ENCODE measurements at places on chromosomes 5 and 9.

DNA sequence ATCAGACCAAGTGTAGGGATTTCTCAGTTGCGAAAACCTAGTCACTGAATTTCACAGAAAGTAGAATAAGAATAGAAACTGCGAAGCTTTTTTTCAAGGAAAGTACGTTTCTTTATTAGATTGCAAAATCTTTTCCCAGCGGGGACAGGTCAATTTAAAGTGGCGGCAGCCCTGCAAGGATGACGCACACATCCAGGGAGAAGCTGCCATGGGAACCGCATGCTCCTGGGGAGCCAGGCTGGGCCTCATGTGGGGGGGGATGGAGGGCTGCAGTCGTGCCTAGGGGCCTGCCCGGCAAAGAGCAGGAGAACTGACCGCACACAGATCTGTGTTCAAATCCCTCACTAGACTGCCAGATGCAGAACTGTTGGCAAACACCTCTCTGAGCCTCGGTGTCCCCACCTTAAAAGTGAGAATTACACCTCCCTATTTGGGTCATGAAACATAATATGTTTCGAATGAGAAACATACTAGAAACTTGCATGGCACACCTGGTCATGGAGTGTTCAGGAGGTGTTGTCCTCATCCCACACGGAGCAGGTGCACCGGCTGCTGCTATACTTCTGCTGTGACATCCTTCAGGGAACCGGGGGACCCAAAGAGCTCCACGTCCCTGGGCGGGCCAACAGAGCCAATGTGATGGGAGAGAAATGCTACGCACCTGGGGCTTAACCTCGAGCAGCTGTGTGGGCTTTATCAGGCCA lies 127.8 kb upstream of the PHYKPL start:
- no peak for DNase-seq

DNA sequence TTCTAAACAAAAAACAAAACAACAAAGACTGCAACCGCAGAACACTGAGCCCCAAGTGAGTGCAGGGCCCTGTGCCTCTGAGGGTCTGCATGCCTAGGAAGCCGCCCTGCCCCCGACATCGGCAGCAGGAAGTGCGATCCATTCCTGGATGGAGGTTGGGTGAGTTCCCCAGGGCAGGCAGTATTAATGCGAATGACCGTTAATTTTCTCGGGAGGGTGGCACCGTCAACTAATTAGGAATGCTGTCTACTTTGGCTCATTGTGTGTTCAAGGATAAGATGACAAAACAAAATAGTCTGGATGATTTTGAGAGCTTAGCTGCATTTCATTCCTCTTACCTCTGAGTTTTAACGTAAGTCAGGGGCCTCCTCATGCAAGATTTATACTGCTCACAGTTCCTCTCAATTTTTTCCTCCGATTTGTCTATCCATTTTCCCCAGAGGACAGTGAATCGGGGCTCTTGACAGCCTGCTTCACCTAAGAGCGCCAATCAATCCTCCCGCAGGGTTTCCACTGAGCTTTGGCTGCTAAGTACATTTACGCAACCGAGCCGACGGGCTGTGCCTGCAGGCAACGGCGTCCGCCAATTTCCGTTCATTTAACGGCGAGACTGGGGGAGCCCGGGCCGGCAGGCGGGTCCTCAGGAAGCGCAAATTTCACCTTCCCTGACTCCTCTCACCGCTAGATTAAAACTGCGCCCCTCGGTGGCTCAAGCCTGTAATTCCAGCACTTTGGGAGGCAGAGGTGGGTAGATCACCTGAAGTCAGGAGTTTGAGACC lies 2.9 kb upstream of the NXNL2 start:
- DNase-seq, result no peak

GRCh38 chr9:126162611-126163381 lies 163.8 kb upstream of the MVB12B start:
- no peak for DNase-seq

GRCh38 chr5:157464519-157465171 lies 4.6 kb downstream of the NIPAL4 start:
- peak; percentile 47 for DNase-seq

DNA sequence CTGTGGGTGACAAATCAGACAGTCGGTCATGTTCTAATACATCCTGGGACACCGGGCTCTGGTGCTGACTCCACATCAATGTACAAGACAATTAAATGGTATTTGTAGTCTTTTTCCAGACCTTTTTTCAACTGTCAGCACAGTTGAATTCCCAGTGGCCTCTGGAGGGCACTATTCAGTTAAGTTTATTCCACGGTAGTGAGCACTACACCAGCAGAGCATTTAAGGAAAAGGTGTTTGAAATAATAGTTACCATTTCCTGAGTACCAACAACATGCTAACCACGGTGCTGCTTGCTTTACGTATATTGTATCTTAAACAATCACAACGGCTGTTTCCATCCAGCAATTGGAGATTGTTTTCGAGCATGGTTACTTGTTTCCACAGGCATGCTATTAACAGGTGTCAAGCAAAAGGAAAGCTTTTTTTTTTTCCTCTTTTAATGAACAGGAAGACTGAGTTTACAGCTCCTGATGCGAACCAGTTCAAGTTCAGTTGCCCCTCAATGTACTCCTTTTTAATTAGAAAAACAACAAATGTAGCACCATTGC lies 186.7 kb downstream of the PDZD2 start:
- DNase-seq, result peak; percentile 19

GRCh38 chr5:79628276-79628675 lies 16.0 kb downstream of the TENT2 start:
- no peak for DNase-seq

DNA sequence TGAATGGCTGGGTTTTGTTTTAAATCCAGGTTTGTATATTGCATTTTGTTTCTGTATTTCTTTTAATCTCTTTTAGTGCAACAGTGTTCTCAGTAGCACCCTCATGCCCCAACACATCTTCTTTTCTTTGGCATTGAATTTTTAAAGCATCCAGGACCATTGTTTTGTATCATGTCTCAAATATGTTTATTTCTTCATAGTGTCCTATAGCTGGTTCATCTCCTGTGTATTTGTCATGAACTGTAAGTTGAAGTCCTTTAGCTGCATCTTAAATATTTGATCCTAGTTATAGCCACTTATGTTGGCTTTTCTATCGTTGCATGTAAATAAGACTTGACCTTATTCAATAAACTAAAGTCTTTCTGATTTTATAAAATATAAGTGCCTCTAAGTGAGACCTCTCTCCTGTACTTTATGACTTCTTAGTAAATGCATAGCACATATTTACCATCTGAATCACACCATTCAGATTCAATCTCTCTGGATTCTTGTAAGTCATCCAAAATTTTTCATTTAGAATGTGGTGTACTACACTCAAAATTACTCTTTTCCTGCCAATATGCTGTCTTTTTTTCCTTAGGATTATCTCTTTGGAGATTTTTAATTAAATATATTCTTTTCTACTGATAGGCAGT lies 21.0 kb upstream of the ERCC6L2 start:
- DNase-seq, result no peak

All from CD4-positive, alpha-beta T cell treated with Interleukin-4 for 4 hours (primary cell).